ENCODE measurements at places on chromosomes 5 and 9. TPM values are rescaled to one million over a fixed set of nuclear protein-coding genes. Genes with fewer than 3 reads are reported as not detected.

SGTB gene
- 6.4 TPM for total RNA-seq

MRPL50 gene
- total RNA-seq = 9.5 TPM

ALDH7A1 gene
- 111 TPM for total RNA-seq

DNA sequence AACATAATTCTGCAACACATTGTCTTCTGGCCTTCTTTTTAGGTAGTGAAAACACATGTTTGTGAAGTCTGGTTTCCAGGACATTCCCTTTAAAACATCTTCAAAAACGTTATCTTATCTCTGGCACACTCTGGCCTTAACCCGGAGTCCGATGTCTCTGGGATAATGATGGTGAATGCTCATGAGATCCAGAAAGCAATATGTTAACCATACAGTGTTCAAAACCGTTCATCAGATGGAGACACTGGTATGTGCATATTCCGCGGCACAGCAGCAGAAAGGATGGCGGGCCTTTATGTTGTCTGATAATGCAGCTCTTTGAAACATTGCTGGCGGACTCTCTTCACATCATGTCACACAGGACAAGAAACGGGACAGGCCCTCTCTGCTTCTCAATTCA lies 605.2 kb downstream of the CCDC171 start:
- H3K4me1 ChIP-seq = peaks cover 57% of the 10 kb centered on the region
- no peak for DNase-seq
- no peaks in the 10 kb centered on the region for H3K36me3 ChIP-seq
- peak overlapping the region; percentile 87 for H3K27ac ChIP-seq

DNA sequence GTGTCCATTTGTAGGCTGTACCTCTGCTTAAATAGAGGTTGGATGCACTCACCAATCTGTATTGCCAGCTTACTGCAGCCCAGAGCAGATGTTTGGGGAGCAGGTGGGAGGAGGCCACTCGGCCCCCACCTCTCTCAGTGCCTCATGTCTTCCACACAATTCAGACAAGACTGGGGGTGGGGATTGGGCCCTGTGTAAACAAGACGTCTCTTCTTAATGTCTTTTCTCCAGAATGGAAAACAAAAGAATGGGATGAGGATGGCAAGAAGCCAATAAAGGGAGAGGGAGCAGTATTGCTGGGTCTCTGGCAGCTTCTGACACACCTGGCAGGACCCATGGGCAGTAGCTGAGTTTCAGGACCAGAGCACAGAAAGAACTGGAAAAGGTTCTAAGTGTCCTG lies 64.9 kb downstream of the SIL1 start:
- H3K27me3 ChIP-seq = no peaks in the 10 kb centered on the region
- H3K27ac ChIP-seq = peak overlapping the region; percentile 3
- DNase-seq = no peak
- H3K4me1 ChIP-seq = peaks cover 48% of the 10 kb centered on the region
- H3K4me3 ChIP-seq = no peak overlapping the region

GRCh38 chr9:272251-273213 lies 57.9 kb downstream of the DOCK8 start:
- peaks cover 1% of the 10 kb centered on the region for H3K36me3 ChIP-seq
- no peak for DNase-seq
- H3K27me3 ChIP-seq = no peaks in the 10 kb centered on the region
- H3K4me1 ChIP-seq = no peaks in the 10 kb centered on the region

- H3K27me3 ChIP-seq = peaks cover 19% of the 10 kb centered on the region
- peaks cover 9% of the 10 kb centered on the region for H3K4me1 ChIP-seq
- DNase-seq = no peak
- no peaks in the 10 kb centered on the region for H3K36me3 ChIP-seq
- H3K4me3 ChIP-seq = no peak overlapping the region
These were observed 47.3 kb downstream of the KCNIP1 start for GRCh38 chr5:170551076-170551475.

- H3K27me3 ChIP-seq = no peaks in the 10 kb centered on the region
- no peak overlapping the region for H3K4me3 ChIP-seq
- peaks cover 7% of the 10 kb centered on the region for H3K36me3 ChIP-seq
- DNase-seq = no peak
These were observed 585.2 kb downstream of the RAB3C start for GRCh38 chr5:59168067-59168466.

GRCh38 chr9:133948561-133949485 lies 43.3 kb downstream of the VAV2 start:
- no peaks in the 10 kb centered on the region for H3K36me3 ChIP-seq
- H3K27ac ChIP-seq = peak overlapping the region; percentile 68
- no peak for DNase-seq
- H3K27me3 ChIP-seq = no peaks in the 10 kb centered on the region
- peaks cover 19% of the 10 kb centered on the region for H3K4me1 ChIP-seq

GRCh38 chr9:129336601-129337331 lies 158.7 kb upstream of the IER5L start:
- peaks cover 48% of the 10 kb centered on the region for H3K4me1 ChIP-seq
- H3K27ac ChIP-seq = peak overlapping the region; percentile 97
- H3K27me3 ChIP-seq = no peaks in the 10 kb centered on the region
- H3K36me3 ChIP-seq = no peaks in the 10 kb centered on the region

GRCh38 chr9:136838314-136839228 lies 3.7 kb upstream of the AJM1 start:
- no peak overlapping the region for H3K4me3 ChIP-seq
- H3K27ac ChIP-seq = no peak overlapping the region
- H3K27me3 ChIP-seq = no peaks in the 10 kb centered on the region
- H3K36me3 ChIP-seq = peaks cover 8% of the 10 kb centered on the region

GRCh38 chr9:100294806-100295205 lies 57.9 kb downstream of the TEX10 start:
- H3K36me3 ChIP-seq = peaks cover 46% of the 10 kb centered on the region
- H3K27me3 ChIP-seq = no peaks in the 10 kb centered on the region
- H3K4me3 ChIP-seq = no peak overlapping the region
- DNase-seq = no peak
- H3K4me1 ChIP-seq = no peaks in the 10 kb centered on the region

- peaks cover 15% of the 10 kb centered on the region for H3K4me1 ChIP-seq
- no peaks in the 10 kb centered on the region for H3K36me3 ChIP-seq
- peaks cover 1% of the 10 kb centered on the region for H3K27me3 ChIP-seq
- no peak for DNase-seq
- no peak overlapping the region for H3K4me3 ChIP-seq
These were observed 12.0 kb downstream of the UGT3A2 start for GRCh38 chr5:36054647-36055046.
